ENCODE measurements at places on chromosomes 1 and 21.

DNA sequence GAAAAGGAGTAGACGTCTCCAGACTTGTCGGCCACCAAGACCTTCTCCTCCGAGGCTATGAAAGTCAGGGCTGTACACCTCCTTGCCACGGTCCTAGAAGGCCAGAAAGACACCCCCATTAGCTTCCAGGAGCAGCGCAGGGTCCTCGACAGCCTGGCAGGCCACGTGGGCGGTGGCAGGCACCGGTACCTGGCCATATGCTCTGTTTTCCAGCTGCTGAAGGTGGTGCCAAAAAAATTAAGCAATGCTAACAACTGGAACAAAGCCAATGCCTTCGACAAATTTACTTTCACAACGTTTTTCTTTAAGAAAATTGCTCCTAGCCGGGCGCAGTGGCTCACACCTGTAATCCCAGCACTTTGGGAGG, 15.9 kb downstream of the WDR4 start:
- DNase-seq = no peak

DNA sequence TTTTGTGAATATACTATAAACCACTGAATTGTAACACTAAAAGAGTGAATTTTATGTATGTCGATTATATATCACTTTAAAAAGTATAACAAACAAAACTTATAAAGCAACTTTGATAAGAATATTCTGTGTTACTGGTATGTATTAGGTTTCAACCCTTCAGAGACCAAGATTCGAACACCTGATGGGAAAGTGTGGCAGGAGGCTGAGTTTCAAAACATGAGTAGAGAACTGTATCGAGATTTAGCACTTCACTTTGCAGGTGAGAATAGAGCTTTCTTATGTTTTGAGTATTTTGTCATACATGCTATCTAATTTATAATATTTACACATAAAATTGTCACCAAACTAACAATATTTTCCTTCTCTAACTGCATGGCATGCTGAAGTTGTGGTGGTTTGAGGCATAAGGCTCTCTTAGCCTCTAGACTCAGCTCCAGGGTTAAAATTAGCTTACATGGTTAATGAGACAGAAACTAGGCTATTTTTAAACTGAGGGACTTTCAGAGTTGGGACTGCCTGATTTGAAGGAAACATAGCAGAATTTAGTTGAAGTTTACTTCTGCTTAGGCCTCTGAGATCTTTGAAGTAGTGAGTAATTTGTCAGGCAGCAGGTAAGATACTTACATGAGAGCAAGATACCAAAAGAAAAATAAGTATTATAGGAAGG, 48.6 kb downstream of the CEP350 start:
- DNase-seq = no peak

DNA sequence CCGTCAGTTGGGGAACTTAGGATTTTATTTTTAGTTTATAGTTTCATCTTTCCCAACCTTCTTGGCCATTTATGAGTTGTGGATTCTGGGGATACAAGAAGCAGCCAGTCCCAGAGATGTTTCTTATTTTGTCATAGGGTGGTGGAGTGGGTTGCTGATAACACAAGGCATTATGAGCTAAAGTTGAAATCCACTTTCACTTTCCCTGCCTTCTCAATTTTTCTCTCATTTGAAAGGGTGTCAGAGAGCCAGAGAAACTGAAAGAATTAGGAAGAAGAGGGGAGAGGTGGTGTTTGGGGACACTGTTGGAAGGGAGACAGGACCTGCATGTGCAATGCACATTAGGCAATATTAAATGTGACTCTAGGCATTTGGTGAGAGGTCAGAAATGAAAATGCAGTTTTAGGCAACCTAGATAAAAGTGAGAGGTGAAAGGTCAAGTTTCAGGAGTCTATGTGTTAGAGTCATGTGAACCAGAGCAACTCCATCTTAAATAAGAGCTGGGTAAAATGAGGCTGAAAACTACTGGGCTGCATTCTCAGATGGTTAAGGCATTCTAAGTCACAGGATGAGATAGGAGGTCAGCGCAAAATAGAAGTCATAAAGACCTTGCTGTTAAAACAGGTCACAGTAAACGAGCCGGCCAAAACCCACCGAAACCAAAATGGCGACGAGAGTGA, 71.1 kb upstream of the F3 start:
- DNase-seq = no peak

- DNase-seq = no peak
These were observed 6.7 kb downstream of the PIK3CD start for GRCh38 chr1:9658199-9658598.

- DNase-seq = no peak
These were observed 758 bp upstream of the SPRR5 start for GRCh38 chr1:152946248-152946647.

DNA sequence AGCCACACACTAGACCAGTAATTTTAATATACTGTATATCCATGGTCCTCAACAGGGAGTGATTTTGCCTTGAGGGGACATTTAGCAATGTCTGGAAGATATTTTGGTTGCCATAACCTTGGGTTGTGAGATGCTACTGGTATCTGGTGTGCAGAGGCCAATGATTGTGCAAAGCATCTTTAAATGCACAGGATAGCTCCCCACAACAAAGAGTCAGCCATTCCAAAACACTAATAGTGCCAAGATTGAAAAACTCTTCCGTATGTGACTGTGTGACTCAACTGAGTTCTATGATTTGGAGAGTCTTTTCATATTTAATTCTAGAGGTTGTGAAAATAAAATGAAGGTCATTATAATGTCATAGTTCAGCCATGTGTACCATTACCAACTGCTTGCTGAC, 141.4 kb upstream of the CACYBP start:
- no peak for DNase-seq

DNA sequence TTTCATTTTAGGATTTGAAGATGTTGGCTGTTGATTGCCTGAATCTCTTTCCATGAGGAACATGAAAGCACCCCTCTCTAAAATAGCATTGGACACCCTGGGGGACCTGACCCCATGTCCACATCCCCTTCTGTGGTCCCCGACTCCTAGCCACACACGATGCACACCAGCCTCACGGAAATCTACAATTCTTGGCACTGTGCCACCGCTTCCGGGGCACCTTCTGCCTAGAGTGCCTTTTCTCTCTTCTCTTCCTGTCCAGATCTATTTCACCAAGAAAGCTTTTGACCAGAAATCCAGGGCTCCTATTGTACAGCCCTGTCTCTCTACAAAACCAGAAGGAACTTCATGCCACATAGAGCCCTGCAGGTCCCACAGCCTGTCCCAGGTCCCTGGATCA, 50.3 kb downstream of the MYSM1 start:
- no peak for DNase-seq

GRCh38 chr1:68145418-68146126, 86.8 kb downstream of the WLS start:
- no peak for DNase-seq

DNA sequence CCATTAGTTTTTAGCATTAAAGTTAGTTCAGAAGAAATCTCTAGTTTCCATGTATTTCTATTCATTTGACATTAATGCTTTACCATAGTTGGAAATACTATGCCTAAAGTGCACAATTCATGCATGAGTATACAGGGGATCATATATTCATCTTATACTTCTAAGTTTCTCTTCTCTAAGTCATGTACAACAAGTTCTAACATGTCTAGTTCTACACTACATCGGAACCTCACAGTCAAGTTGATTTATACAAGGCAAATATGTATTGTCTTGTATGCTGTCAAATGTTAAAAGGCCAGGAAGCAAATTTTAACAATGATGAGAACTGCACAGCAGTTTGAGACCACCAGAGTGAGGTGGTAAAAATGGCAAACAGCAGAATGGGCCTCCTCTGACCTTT, 22.9 kb upstream of the MOB3C start:
- DNase-seq = no peak

DNA sequence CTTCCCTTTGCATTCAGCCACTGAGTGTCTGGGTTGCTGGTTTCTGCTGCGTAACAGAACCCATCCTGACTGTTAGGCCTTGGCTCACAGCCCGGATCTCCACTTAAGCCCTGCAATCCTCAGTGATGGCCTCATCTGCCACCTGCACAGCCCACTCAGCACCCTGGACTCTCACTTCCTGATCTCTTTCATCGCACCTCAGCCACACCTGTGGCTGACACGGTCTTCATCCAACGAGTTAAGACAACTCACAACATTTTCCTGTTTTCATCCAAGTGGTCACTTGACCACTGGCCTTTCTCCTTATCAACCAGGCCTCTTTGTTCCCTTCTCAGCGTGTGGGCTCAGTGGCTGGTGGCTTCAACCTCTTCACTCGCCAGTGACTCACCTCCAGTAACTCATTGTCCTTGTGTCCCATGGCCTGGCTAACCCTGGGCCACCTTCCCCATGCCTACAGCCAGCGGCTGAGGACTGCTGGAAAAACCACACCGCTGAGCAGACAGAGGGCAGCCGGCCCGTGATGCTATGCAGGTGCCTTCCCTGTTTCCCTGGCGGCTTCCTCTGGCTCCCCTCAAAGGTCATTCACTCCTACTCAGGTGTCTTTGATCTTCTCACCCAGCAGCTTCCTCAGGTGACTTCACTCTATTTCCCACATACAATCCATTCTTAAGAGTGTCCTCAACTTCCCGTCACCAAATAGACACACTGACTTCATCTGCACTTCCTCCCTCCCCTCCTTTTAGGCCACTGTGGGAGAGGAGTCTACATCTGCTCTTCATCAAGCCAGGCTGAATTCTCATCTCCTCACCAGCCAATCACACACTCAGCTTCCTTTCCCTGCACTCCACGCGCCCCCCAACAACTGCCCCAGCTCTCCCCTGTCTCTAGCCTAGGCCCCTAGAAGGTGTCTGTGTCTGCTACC, 19.9 kb upstream of the EDN2 start:
- DNase-seq = peak; percentile 27

DNA sequence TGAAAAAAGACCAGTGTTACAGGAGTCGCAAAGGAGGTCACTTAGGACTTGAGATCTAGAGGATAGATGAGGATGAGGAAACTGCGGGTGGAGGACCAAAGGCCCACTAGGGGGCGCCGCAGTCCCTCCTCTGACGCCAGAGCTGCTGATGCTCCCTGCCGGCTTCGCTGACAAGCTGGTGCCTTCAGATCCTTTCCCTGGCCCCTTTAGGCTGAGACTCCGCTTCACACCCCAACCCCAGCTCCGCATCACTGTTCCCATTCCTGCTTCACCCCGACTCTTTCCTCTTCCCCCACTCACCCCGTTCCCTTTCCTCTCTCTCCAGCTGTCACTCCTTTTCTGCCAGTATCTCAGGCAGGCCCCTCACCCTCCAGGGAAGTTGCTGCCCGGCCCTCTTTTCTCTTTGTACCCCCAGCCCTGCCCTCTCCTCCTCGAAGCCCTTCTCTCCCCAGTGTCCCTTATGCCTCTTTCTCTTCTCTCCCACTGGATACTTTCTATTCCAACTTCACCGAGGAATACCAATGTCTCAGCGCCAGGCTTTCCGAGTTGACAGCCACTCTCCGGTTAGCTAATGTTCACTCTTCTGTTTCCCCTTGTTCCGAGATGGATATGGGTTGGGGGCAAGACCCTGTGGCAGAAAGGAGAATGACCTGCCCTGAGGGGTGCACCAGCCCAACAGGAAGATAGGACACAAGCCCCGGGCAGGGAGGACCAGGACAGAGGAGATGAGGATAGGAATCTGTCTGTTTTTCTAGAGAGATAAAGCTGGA, 4.5 kb downstream of the KCNJ9 start:
- no peak for DNase-seq

DNA sequence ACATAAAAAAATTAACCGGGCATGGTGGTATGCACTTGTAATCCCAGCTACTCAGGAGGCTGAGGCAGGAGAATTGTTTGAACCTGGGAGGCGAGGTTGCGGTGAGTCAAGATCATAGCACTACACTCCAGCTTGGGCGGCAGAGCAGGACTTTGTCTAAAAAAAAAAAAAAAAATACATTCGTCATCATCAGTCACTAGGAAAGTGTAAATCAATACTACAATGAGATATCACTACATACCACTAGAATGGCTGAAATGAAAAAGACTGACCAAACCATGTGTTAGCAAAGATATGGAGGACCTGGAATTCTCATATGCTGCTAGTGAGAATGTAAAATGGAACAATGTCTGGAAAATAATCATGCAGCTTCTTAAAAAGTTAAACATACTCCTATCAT, 9.3 kb downstream of the SPATA45 start:
- no peak for DNase-seq

GRCh38 chr1:85184245-85184644, 16.6 kb downstream of the SYDE2 start:
- DNase-seq = no peak

DNA sequence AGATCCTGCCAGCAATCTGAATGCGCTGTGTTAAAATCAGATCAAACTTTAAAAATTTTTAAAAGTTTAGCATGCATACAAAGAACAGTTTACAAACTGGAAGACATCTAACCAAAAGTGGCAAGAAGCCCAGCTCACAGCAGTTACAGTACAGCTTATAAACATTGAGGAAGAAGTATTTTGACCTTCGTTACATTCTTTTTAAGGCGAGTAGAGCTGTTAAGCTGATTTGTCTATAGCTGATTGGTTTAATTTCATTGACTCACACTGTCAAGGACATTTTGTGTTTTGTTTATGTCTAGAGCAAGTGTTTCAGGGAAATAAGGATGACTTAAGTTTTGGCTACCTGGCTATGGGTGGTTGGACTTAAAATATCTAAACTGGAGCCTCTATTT, 3.0 kb upstream of the PGM1 start:
- DNase-seq = no peak

- DNase-seq = no peak
These were observed 13.4 kb upstream of the MX2 start for GRCh38 chr21:41348434-41348833.

GRCh38 chr1:213194383-213194782, 143.3 kb downstream of the RPS6KC1 start:
- DNase-seq = no peak

DNA sequence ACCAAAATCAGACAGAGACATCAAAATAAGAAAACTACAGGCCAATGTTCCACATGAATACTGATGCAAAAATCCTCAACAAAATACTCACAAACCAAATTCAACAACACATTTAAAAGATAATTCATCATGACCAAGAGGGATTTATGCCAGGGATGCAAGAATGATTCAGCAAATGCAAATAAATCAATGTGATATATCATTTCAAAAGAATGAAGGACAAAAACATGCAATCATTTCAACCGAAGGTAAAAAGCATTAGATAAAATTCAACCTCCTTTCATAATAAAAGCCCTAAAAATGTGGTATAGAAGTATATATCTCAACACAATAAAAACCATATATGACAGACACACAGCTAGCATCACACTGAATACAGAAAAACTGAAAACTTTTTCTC, 81.5 kb upstream of the LYPLAL1 start:
- DNase-seq = no peak

GRCh38 chr1:159587461-159587951, at the start of gene APCS:
Gene APCS, plus strand, starts transcription at chr1:159587826. Its CDS starts 96 bp downstream, at chr1:159587922.
- no peak for DNase-seq

DNA sequence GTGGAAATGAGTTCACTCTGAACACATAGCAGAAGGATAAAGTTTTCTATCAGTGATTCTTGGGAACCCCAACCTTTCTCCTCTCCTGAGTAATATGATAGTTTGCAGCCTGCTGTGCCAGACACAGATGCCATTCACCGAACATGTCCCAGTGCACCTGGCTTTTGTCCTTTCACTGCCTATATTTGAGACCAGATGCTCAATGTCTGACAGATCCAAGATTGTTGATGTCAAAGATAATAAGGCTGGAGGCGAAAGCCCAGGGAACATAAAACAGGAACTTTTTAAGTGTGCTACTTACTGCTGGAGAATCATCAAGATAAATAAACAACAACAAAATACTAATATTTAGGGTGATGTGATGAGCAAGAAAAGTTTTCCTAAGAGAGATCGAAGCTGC, 139.3 kb downstream of the TIAM1 start:
- DNase-seq = no peak

GRCh38 chr1:3483801-3484444, 29.5 kb downstream of the ARHGEF16 start:
- no peak for DNase-seq

GRCh38 chr1:154961207-154962155, at the start of gene PYGO2:
Gene PYGO2, minus strand, starts transcription at chr1:154961782. Its CDS starts 206 bp downstream, at chr1:154961576.
- DNase-seq = no peak

- DNase-seq = peak; percentile 47
These were observed 31.5 kb upstream of the C1orf198 start for GRCh38 chr1:230899841-230900251.

Data from AG09319 (cell line).